ENCODE measurements at places on chromosomes 4 and X. TPM values are rescaled to one million over a fixed set of nuclear protein-coding genes. Genes with fewer than 3 reads are reported as not detected.

Gene TMSB15A
- total RNA-seq = 109 TPM

- H3K4me1 ChIP-seq = peaks cover 10% of the 10 kb centered on the region
- H3K4me3 ChIP-seq = peak overlapping the region; percentile 99
- DNase-seq = no peak
- peak overlapping the region; percentile 100 for H3K27ac ChIP-seq
- H3K27me3 ChIP-seq = no peaks in the 10 kb centered on the region
Observed at GRCh38 chr4:169619518-169619957, 840 bp upstream of the CLCN3 start.

DNA sequence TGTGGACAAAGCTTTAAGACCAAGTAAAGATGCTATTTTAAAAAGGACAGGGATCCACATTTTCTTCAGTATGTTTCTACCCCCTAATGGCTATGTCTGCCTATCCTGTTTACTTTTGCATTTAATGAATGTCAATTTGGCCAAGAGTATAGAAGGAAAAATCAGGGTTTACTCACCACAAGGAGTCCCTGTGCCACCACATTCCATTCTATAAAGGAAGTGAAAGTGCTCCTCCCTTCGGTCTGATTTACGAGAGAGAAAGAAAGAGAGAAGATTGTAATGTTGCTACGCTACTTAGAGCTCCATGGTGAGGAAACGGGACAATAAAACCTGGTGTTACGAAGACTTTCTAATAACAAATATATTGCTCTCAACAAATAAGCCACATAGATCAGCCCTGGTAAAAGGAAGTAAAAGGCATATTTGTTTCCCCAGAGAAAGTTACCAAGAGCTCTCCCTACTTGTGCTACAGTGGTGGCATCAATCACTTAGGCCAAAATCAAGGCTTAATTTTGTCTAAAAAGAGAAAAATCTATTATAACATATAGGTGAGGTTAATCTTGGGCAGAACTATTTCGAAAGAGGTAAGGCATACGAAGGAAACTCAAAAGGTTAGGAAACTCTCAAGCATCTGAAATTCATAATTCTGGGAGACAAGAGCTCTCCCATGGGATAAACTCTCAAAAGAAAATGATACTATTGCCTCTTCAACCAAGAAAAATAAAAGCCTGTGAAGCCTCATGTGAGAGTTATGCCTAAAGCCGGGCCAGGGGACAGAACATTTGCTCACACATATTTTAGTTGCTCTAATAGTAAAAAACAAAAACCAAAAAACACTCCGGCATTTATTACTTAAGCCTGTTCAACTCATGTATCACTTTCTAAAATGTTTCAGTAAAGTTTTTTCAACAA lies 29.5 kb downstream of the TAPT1 start:
- peaks cover 36% of the 10 kb centered on the region for H3K4me1 ChIP-seq
- no peak for DNase-seq
- peak overlapping the region; percentile 32 for H3K4me3 ChIP-seq
- H3K27ac ChIP-seq = peak overlapping the region; percentile 68

DNA sequence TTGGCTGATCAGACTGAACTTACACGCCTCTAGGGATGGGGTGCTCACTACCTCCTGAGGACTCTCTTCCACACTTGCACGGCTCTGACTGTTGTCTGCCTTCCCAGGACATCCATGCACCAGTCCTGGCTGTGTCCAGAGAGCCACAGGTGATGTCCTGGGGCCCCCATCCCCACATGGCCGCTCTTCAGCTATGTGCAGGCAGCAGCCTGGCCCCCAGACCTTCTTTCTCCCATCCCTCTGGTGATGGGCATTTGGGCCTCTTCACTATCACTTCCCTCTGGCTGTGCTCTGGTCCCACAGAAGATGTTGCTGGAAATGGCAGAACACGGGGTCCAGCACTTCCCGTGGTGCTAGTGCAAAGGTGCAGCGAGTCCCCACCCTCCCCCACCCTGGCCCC lies 40.9 kb upstream of the HMX1 start:
- peaks cover 36% of the 10 kb centered on the region for H3K27me3 ChIP-seq
- H3K36me3 ChIP-seq = no peaks in the 10 kb centered on the region
- H3K4me3 ChIP-seq = no peak overlapping the region
- no peak overlapping the region for H3K27ac ChIP-seq
- peaks cover 15% of the 10 kb centered on the region for H3K4me1 ChIP-seq
- DNase-seq = peak; percentile 45

Data from type B pancreatic cell (in vitro differentiated cells).